ENCODE measurements at places on chromosomes 6 and 20.
A peak's percentile ranks its signal among the peaks of the same experiment; 100 is the strongest.

GRCh38 chr6:46393161-46393939 is 97.9 kb downstream of the RCAN2 start:
- H3K4me1 ChIP-seq, result no peaks in the 10 kb centered on the region
- no peaks in the 10 kb centered on the region for H3K27me3 ChIP-seq
- DNase-seq, result no peak
- H3K36me3 ChIP-seq, result no peaks in the 10 kb centered on the region
- H3K4me3 ChIP-seq, result no peak overlapping the region
- no peak overlapping the region for H3K27ac ChIP-seq

DNA sequence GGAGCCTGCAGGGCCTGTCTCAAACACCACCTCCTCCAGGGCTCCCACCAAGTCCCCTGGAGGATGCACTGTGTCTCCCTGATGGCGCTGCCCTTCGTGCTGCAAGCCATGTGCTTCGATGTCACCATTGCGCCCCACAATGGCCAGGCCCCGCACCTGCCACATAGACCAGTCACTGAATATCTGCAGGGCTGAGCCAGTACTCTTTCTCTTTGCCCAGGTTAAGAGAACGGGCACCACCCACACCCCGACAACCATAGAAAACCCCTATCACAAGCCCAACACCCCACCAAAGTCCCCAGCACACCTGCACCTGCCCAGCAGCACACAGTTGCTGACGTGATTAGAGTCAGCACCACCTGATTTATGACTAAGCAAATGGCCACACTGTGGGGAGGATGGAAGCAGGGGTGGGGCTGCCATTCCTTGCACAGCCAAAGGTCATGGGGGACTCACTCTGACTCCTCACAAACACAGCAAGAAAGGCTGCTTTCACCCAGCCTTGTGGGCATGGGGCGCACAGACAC is 104.3 kb downstream of the SLC23A2 start:
- peaks cover 25% of the 10 kb centered on the region for H3K4me1 ChIP-seq
- peaks cover 32% of the 10 kb centered on the region for H3K36me3 ChIP-seq
- peak overlapping the region; percentile 27 for H3K27ac ChIP-seq

DNA sequence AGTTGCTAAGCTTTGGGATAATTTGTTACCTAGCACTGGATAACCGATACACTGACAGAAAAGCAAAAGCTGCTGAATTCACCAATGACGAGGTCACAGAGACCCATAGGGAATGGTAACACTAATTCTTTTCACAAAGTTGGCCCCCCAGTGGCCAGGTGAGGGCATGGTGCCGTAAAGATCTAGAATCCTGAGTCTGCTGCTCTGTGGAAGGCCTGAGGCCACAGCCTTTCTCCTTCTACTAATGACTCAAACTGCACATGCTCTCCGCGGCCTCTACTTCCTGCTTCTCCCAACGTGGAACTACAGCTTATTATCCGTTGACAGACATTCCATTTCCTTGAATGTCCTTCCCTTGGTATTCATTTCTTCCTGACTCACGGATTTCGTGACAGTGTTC is 127.1 kb downstream of the OPRM1 start:
- H3K4me1 ChIP-seq, result peaks cover 42% of the 10 kb centered on the region
- no peaks in the 10 kb centered on the region for H3K27me3 ChIP-seq
- peaks cover 22% of the 10 kb centered on the region for H3K36me3 ChIP-seq
- H3K27ac ChIP-seq, result peak overlapping the region; percentile 25

DNA sequence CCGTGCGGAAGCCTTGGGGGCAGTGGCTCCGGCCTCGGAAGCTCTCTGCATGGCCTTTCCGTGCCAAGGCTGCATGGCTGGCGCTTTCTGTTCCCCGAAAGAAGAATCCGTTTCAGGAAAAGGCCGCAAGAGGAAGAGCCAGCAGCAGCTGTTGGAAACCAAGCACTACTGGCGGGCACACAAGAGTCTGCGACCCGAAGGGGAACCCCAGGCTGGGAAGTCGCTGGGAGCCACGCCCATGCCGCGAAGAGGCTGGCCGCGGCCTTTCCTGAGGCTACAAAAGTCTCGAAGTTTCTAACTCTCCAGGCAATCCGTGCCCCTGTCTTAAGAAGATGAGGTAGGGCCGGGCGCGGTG is at the start of gene CGAS:
Gene CGAS (minus strand): TSS at position 191 of the 355 bp plus-strand sequence. CDS start 116 bp downstream, at position 75.
- peaks cover 30% of the 10 kb centered on the region for H3K36me3 ChIP-seq
- peak; percentile 64 for DNase-seq
- peak within 1 kb of the TSS; percentile 93 for H3K4me3 ChIP-seq

- H3K4me1 ChIP-seq, result peaks cover 12% of the 10 kb centered on the region
- no peaks in the 10 kb centered on the region for H3K27me3 ChIP-seq
- no peak for DNase-seq
Observed at GRCh38 chr6:45115696-45116095, 212.4 kb upstream of the RUNX2 start.

- DNase-seq, result no peak
- H3K27ac ChIP-seq, result peak overlapping the region; percentile 19
- H3K27me3 ChIP-seq, result no peaks in the 10 kb centered on the region
Observed at GRCh38 chr6:69784595-69785377, 12.0 kb downstream of the LMBRD1 start.

DNA sequence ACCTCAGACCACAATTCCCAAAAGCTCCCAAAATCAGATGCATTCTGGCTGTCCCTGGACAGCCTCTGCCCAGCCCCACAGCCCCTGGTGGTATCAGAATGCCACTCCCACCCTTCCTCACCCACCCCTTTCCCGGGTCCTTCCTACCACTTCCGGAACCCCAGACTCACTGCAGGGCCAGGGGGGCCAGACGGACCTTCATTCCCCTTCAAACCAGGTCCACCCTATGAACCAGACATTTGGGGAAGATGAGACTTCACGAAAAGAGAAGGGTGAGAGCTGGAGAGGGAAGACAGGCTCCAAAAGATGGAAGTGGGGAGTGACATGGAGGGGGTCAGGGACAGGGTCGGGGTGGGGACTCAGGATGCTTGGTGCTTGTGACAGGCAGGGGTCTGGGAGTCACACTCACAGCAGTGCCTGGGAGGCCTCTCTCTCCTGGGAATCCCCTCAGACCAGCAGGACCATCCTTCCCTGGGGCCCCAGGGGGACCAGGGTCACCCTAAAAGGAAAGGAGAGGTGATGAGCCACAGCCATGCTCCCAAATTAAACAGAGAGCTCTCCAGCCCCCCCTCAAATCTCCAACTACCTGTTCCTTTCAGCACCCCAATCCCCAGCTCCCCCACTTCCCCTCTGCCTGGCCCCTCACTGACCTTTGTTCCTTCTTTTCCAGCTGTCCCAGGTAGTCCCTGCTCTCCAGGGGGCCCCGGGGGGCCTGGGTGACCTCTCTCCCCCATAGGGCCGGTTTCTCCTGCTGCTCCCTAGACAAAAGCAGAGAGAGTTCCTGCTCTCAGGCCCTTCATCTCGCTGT is 20.2 kb downstream of the COL11A2 start:
- no peak for DNase-seq
- no peak overlapping the region for H3K4me3 ChIP-seq
- peak overlapping the region; percentile 42 for H3K27ac ChIP-seq
- no peaks in the 10 kb centered on the region for H3K4me1 ChIP-seq

GRCh38 chr6:44576132-44576631 is 188.7 kb downstream of the CDC5L start:
- no peak for DNase-seq
- H3K4me1 ChIP-seq, result no peaks in the 10 kb centered on the region
- H3K27ac ChIP-seq, result no peak overlapping the region
- peaks cover 28% of the 10 kb centered on the region for H3K27me3 ChIP-seq
- no peak overlapping the region for H3K4me3 ChIP-seq

DNA sequence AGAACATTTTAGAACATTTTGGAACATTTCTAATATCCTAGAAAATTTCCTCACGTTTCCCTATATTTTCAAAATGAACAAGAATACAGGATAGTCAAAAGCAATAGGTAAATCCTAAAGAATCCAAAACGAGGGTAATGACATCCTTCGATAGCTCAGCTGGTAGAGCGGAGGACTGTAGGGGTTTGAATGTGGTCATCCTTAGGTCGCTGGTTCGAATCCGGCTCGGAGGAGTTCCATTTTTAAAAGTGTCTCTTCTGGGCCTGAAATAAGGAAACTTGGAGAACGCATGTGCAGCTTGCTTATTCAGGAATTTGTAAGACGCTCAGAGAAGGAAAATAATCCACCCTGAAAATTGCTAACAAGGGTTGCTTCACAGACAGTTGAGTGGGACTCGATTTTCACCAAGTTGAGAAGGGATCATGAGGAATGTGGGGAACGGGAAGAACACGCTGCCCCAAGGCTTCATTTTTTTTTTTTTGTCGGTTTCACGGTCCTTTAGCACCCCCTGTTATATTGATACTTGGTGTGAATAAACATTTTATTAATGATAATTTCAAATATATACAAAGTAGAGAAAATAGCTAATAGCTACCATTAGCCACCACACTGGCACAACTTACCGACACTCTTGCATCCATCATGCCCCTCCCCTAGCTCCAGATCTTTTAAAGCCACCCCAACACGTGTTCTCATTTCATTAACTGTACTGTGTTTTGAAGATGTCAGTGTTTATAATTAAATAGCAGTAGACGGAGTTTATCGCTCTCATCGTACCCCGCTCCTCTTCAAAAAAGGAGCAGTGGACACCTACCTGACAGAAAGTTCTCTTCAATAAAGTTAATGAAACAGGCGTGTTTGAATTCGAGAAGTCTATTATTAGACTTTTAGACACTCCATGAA is 1.8 kb upstream of the ABT1 start:
- H3K4me1 ChIP-seq, result peaks cover 10% of the 10 kb centered on the region
- H3K4me3 ChIP-seq, result no peak overlapping the region

DNA sequence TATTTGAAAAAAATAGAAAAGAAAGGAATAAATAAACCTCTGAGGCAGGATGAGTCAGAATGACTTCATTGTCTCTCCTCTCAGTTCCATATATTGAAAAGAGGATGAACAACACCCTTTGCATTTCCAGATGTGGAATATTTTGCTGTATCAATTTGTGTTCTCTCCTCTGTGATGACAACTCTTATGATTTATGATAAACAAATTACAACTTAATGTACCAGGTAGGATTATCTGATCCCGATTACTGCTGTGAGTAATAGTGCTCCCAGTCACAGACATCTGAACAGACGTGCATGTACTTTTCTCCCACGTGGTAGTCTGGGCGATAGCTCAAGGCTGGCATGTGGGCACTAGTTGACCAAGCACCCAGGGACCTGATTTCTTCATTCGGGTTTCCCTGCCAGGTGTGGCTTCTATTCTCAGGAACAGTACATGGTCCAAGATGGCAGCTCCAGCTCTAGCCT is 142.1 kb upstream of the SULF2 start:
- no peak overlapping the region for H3K4me3 ChIP-seq
- H3K4me1 ChIP-seq, result no peaks in the 10 kb centered on the region
- H3K27ac ChIP-seq, result no peak overlapping the region
- no peak for DNase-seq
- peaks cover 44% of the 10 kb centered on the region for H3K27me3 ChIP-seq
- H3K36me3 ChIP-seq, result no peaks in the 10 kb centered on the region

DNA sequence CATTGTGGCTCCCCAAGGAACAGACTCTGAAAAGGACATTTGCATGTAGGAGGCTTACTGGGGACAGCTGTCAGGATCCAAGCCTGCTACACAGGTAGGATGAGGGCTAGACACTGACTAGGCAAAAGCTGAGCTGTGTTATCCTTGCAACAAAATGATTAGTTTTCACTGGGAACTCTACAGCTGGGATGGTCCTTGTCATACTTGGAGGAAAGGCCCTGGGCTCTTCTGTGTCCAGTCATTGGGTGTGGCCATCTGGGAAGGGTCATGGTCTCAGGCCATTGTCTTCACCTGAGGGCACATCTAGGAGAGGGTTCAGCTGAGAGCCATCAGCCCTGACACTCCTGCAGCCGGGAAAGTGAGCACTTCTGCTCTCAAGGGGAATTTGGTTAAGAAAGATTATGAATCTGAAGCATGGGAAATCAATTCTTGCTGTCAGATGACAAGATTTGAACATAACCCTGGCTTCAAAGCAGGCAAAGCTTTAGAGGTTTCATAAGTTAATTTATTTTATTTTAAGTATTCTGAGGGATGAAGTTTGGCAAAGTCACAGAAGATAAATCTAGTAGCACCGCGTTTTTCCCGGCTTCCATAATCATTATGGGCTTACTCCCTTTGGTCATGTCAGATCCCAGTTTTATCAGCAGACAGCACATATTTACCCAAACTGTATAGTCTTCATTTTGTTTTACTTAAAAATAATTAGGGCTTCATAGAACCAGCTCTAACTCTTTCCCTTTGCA is 78.4 kb upstream of the SLC22A23 start:
- peaks cover 43% of the 10 kb centered on the region for H3K27me3 ChIP-seq
- no peaks in the 10 kb centered on the region for H3K36me3 ChIP-seq
- no peaks in the 10 kb centered on the region for H3K4me1 ChIP-seq

GRCh38 chr6:76862936-76863335 is 600.4 kb downstream of the HTR1B start:
- H3K4me1 ChIP-seq, result no peaks in the 10 kb centered on the region
- H3K36me3 ChIP-seq, result no peaks in the 10 kb centered on the region
- H3K27ac ChIP-seq, result no peak overlapping the region
- H3K27me3 ChIP-seq, result no peaks in the 10 kb centered on the region
- DNase-seq, result no peak
- no peak overlapping the region for H3K4me3 ChIP-seq
